Iris pigment epithelial cell (primary cell): ENCODE measurements at places on chromosomes 6 and 20.

DNA sequence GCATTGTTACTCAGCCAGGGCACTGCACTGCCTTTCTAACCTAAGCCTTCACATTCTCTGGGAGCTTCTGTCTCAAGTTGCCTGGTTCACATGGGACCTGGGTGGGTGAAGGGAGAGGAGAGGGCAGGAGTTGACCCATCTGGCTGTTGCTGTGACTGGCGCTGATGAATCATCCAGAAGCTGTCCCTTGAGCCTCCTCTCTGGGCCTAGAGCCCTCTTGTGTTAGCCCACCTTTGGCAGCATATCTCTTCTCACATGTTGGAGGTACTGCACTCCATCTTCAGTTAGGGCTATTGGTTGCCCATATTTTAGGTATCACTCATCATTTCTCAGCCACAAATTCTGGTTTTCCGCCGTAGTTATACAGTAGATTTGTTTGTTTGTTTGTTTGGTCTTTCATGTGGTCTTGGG lies 19.8 kb downstream of the XRN2 start:
- DNase-seq: peak; percentile 44

DNA sequence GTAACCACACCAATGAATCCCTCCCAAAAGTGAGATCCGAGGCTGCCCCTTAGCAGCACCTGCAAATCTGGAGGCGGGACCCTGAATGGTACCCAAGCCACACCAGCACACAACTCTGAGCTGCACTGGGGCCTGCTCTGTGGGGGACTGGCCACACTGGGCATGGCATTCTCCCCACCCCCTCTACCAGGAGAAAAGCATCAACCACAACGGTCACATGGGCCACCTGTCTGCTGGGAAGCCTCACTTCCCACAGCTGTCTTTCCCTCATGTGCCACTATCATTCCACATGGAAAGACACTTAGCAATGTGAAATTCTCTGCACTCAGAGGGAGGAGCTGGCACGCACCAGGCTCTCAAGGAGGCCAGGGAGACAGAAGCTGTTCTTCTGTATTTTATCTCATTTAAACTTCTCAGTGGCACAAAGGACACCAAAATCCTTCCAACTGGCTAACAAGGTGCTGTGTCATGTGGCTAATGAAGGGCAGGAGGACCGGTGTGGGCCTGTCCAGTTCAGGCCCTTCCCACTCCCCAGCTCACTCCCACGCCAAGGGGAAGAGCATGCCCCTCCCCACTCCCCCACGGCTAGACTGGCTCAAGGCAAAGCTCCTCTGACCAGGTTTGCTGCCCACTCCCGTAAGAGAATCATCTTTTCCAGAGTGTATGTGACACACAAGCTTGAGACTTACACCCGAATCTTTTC lies 19.0 kb downstream of the YTHDF1 start:
- DNase-seq: no peak

- DNase-seq: no peak
These were observed 125.2 kb downstream of the TBC1D7 start for GRCh38 chr6:13203145-13203544.

- peak; percentile 72 for DNase-seq
These were observed 492.4 kb downstream of the RFPL4B start for GRCh38 chr6:112839525-112839961.

GRCh38 chr6:28633445-28634215 lies 107.9 kb downstream of the GPX5 start:
- no peak for DNase-seq

DNA sequence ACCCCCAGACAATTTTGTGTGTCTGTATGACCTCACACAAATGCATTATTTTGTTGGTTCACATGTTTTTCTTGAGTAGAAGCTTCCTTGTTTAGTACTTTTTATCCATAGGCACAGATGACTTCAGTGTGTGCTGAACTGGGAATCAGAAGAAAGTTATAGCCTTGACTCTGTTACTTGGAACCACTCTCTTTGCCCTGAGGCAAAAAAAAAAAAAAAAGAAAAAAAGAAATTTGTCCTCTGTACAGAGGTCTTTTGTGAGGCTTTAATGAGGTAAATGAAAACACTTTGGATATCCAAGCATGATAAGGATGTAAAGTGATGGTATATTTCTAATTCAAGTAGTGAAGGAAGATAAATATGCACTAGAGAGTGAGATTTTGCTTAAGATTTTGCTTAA lies 51.9 kb downstream of the TRMT11 start:
- DNase-seq: no peak

DNA sequence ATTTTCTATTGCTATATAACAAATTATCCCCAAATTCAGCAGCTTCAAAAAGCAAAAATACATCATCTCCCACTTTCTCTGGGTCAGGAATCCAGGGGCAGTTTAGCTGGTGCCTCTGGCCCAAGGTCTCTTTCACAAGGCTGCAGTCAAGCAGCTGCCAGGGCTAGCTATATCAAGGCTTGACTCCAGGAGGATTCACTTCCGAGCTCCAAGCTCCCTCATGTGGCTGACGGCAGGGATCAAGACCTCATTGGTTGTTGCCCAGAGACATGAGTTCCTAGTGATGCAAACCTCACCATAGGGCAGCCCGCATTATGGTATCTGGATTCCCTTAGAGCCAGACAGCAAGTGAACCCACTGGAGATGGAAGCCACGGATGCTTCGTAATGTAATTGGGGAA lies 1.3 kb upstream of the VNN1 start:
- peak; percentile 77 for DNase-seq

DNA sequence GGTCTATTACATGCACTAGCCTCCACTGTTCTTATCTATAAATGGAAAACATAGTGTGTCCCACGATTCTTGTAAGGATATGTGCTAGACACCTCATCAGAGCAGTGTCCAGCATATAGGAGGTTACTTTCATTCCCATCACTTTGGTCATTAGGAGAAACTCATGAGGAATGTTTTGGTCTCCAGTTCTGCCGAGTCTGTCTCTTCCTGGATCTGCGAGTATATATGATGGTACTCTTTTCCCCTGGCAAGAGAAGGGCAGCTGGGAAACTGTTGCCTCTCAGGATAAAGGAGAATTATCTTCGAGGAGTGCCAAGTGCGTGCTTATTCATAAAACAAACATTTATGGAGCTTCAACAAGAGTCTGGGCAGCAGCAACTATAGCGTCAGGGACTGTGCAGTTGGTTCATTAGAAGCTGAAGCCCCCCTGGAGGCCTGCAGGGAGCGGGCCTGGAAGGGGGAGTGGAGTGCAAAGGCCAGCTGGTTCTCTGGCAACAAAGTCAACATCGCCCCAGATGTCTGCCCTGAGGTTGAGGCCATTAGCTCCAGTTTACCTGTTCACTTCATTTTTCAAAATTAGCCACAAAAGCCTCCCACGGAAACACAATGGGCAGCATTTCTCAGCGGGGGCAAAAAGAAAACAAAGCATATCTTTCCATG lies 811.9 kb downstream of the MAFB start:
- no peak for DNase-seq

- no peak for DNase-seq
These were observed 621.5 kb upstream of the BTBD3 start for GRCh38 chr20:11296221-11296620.

DNA sequence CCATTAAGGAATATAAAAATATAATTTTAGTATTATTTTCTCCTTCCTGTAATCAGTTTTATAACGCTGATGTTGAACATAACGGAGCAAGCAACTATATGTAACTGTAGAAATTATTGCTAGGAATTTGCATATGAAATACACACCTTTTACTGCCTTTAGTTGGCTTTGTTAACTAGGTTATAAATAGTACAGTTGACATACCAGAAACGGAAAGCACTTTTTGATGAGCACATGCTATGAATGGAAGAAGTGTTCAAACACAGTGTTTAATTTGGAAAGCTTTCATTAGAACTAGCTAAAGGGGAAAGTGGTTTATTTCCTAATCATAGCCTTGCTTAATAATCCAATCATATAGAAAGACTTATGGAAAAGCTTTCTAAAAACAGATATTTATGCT lies 25.3 kb upstream of the BEND3 start:
- DNase-seq: no peak

- DNase-seq: peak; percentile 27
These were observed 341.6 kb downstream of the PRKN start for GRCh38 chr6:162385980-162386379.

DNA sequence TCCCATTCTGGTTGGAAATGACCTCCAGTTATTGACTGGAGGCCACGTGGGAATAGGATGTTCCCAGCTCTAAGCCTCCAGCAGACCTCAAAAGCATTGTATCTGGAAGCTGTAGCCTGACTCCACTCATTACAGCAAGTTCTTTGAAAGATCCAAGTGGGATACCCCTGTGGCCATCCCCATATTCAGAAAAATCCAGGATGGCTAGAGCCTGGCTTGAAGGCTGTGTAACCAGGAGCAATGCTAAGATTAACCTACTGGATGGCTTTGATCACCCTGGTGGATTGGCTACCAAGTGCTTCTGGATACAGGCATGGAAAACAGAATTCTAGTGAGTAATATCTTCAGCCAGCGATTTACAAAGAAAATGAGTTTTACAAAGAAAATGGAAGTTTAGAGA lies 151.2 kb downstream of the ADGRG6 start:
- no peak for DNase-seq

GRCh38 chr6:100366419-100366818 lies 98.3 kb downstream of the SIM1 start:
- DNase-seq: peak; percentile 77

- DNase-seq: no peak
These were observed 217.3 kb upstream of the SULF2 start for GRCh38 chr20:48002517-48002970.
